ENCODE measurements at places on chromosomes 7 and 10.

DNA sequence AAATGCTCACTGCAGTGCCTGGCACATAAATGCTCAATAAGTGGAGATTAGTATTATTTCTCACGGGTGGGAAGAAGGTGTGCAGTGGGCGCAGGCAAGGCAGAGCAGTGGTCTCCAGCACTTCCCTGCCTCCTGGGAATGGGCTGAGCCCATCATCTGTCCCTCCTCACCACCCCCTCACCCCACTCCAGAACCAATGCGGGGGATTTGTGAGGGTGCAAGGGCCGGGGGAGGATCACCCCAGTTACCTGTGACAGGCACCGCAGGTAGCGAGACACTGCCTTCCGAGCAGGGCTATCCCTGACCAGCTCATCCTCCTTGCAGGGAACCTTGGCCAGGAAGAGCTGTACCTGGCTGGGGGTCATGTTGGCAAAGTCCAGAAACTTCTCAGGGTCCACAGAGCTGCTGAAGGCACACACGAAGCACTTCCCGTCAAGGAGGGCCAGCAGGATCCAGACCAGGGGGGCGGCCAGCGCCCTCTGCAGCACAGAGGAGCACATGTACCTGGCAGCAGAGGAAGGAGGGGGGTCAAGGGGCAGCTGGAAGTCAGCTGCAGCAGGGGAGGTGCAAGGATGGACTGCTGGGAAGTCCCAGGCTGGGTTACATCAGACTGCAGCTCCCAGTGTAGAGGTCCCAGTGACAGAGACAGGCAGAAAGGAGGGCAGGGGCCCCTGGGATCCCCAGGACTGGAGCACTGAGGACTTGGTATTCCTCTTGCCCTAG is 2.8 kb downstream of the CALHM3 start:
- DNase-seq = no peak

- DNase-seq = no peak
These were observed 21.7 kb downstream of the ZNF316 start for GRCh38 chr7:6658618-6659345.

- DNase-seq = no peak
These were observed 101.2 kb upstream of the SEC61G start for GRCh38 chr7:54860003-54860775.

GRCh38 chr10:72104472-72105097 is 16.2 kb upstream of the SPOCK2 start:
- DNase-seq = no peak

- DNase-seq = no peak
These were observed 17.4 kb downstream of the AUTS2 start for GRCh38 chr7:69615685-69616084.

GRCh38 chr10:22436526-22436892 is 91.2 kb downstream of the SPAG6 start:
- no peak for DNase-seq

Data from NCI-H1105 treated with DMSO at 0.1 percent for 48 hours (cell line).